ENCODE measurements at places on chromosomes 12 and 14.
A peak's percentile ranks its signal among the peaks of the same experiment; 100 is the strongest.

DNA sequence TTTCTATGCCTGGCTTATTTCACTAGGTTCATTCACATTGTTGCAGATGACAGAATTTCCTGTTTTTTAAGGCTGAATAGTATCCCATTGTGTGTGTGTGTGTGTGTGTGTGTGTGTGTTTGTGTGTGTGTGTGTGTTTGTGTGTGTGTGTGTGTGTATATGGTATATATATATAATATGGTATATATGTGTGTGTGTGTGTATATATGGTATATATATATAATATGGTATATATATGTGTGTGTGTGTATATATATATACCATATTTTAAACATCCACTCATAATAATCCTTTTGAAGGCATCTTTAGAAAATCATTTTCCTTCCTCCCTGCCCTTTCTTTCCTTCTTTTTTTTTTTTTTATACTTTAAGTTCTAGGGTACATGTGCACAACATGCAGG lies 5.0 kb upstream of the CCDC198 start:
- no peak for DNase-seq

DNA sequence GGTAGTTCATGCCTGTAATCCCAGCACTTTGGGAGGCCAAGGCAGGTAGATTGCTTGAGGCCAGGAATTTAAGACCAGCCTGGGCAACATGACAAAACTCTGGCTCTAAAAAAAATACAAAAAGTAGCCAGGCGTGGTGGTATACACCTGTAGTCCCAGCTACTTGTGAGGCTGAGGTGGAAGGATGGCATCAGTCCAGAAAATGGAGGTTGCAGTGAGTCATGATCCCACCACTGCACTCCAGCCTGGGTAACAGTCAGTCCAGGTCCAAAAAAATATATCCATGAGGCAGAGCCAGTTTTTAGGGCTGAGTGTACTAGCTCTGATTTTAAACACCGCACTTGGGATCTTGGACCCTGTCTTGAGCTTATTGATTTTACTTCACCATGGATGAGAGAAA lies 30.6 kb upstream of the FICD start:
- no peak for DNase-seq

GRCh38 chr12:51351913-51352532 lies 5.5 kb upstream of the CELA1 start:
- no peak for DNase-seq

- no peak for DNase-seq
These were observed 1616.5 kb upstream of the FLRT2 start for GRCh38 chr14:83913476-83913875.

DNA sequence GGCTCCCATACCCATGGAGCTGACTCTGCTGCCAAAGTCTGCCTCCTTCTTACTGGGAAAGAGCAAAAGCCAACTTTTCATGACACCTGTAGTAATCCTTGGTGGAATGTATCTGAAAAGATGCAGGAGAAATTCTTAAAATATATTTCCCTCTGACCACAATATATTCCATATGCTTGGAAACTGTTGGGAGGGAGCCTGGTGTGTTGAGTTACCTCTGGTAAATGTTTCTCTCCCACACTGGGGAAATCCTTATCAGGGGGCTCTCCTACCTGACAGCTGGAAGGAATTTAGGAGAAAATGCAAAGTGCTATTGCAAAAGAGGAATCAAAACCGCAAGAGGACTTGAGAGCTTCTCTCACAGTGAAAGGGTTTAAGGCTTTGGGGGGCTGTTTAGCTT lies 139.4 kb downstream of the TBX5 start:
- DNase-seq: no peak

DNA sequence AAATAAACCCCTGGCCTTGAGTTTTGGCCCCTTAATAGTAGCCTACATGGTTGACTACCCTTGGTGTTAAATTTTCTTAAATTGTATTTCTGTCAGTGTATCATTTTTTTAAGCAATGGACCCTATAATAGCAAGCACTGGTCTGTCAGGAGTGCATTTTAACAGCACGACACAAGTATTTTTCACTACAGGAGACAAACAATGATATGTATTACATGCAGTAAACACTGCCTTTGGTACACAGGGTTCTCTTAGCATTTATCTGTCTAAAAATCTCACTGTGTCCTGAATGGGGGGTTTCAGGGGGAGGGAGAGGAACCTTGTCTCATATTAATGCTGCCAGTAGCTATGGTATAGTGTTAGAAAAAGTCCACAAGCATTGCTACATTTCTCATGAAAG lies 18.4 kb downstream of the LMO3 start:
- DNase-seq: no peak

- DNase-seq: no peak
These were observed 29.4 kb downstream of the SSH1 start for GRCh38 chr12:108827941-108828340.

- no peak for DNase-seq
These were observed 10.1 kb upstream of the RASSF3 start for GRCh38 chr12:64600164-64600561.

DNA sequence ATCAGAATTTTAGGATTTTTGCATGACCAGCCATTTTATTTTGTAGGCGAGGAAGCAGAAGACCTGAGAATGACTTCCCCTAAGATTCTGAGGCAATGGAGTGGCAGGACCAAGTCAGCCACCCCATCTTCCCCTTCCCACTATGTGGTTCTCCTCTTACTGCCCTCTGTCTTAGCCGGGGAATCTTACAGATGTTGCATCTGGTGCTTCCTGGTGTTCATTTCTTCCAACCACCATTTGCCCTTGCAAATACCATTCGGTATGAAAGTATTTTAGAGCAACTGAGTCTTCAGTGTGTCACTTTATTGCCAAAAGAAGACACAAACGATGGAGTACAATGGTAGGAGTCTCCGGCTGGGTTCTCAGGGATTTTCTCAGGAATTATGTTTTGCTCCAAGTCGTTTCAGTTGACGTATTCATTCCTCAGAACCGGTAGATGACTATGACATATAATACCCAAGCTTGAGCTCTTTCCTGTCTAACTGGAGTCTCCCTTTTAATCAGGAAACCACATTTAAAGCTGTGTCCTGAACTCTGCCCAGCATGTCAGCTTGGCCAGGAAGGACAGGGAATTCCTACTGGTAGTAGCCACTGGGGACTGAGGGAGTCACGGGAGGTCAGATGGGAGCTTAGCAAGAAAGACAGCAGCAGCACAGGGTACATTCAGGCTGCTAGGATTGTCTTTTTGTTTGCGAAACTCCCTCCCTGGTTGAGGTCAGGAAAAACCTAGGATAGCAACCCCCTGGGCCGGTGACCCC lies 87.0 kb downstream of the SAMD4A start:
- no peak for DNase-seq

DNA sequence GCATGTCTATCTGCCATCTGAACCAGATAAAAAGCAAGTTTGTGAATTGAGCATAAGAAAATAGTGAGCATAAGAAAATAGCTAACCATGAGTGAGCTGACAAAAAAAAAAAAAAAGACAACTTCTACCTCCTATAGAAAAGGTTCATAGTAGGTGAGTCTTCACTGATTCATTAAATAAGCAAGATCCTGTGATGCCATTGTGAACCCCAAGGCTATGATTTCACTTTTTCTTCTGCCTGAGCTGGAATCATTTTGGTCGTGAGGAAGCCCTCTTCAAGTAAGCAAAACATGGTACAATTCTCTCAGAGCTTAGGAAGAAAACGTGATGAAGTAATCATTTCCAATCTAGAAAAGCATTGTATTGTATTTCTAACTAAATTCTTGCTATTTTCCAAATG lies 1.2 kb downstream of the PIK3C2G start:
- no peak for DNase-seq

DNA sequence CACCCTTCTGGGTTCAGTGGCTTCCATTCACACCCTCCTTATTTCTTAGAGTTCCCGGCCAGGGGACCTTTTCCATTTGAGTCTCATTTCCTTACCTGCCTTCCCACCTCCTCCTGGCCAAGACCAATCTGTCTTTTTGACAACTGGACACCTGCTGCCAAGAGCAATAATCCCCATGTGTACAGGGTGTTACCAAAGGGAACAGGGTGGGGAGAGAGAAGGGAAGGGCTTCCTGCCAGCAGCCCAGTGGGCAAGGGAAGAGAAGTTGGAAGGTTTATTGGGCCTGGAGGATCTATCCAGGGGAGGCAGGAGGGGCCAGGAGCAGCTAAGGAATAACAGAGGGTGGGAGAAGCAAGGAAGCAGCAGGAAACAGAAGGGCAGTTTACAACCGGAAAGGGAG lies 346.2 kb downstream of the C12orf75 start:
- DNase-seq: no peak

GRCh38 chr14:20659813-20660395 lies 18.4 kb upstream of the OR6S1 start:
- no peak for DNase-seq

DNA sequence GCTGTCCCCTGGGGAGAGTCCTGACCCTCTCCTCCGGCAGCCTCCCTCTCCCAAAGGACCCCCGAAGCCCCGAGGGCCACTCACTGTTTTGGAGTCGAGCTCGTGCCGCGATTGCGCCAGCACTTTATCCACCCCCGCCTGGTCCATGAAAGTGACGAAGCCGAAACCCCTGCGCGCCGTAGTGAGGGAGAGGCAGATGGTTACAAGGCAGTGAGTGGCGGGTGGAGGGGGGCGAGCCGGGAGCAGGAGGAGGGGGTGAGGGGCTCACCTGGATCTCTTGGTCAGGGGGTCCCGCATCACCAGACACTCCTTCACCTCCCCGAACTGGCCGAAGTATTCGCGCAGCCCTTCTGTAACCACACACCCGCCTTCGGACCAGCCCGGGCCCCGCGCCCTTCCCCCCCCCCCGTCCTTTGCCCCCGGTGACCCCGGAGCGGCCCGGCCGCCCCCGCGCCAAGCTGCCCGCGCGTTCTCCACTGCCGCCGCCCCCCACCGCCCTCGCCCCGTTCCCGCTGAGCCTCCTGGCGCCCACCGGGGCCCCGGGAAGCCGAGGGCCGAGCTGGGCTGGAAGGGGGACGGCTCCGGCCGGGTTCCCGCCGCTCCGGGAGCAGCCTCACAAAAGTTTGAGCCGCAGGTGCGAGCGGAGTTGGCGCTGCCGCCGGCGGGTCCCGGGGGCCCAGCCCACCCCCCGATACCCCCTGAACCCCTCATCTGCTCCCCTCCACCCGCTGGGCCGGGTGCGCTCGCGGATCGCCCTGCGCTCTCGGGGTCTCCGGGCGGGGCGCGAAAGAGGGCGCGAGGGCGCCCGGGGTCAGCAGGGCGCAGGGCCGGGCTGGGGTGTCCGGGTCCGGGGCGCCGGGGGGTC lies 808 bp downstream of the MSI1 start:
- peak; percentile 33 for DNase-seq

DNA sequence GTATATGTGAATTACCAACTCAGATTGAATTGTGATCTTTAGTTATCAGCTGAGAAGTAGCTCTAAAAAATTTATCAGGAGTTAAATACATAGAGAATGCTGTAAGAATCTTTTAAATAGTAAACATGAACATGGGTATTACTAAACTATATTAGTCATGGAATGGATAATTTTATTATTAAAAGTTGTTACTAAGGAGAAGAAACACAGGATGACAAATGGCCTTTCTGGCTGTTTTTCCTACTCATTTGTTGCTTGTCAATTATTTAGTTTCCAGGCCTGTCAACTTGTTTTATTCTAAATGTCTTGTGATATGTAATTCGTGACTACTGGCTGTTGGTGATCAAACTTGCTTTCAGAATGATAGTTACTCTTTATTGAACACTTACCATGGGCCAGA lies 58.7 kb downstream of the KTN1 start:
- DNase-seq: no peak

DNA sequence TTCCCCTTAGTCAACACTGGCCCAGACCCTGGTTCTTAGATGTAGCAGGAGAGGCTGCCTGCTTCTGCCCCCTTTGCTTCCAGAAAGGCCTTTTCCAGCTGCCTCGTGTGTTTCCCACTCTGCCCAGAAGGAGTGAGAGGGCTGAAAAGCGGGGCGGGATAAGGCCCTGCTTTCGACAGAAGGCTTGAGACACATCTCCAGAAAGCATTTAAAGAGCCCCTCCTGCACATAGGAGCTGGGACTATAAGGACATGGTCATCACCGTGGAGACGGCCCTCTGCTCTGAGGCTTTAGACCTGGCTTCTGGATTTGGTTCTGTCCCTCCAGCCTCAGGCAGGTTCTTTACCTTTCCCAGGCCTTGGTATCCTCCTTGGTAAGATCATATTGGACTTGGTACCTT lies 11.9 kb downstream of the CALM1 start:
- no peak for DNase-seq

GRCh38 chr12:50314636-50315312 lies 31.5 kb upstream of the LIMA1 start:
- no peak for DNase-seq

DNA sequence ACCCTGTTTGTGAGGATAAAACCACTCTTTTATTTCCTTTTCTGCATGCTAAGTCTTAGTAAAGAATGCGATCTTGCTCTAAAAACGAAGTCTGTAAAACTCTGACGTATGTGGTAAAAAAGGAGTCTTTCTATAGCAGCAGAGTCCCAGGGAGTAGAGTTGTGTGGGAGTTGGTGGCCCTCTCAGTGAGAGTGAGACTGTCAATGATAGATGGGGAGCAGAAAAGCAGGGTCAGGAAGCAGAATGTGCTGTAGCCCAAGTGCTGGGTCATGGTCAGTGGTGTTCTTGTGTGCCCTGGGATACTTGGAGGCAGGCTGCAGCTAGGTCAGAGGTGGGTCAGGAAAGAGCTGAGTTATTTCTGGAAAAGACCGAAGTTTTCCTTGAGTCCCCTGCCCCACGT lies 20.3 kb upstream of the GPR33 start:
- no peak for DNase-seq

DNA sequence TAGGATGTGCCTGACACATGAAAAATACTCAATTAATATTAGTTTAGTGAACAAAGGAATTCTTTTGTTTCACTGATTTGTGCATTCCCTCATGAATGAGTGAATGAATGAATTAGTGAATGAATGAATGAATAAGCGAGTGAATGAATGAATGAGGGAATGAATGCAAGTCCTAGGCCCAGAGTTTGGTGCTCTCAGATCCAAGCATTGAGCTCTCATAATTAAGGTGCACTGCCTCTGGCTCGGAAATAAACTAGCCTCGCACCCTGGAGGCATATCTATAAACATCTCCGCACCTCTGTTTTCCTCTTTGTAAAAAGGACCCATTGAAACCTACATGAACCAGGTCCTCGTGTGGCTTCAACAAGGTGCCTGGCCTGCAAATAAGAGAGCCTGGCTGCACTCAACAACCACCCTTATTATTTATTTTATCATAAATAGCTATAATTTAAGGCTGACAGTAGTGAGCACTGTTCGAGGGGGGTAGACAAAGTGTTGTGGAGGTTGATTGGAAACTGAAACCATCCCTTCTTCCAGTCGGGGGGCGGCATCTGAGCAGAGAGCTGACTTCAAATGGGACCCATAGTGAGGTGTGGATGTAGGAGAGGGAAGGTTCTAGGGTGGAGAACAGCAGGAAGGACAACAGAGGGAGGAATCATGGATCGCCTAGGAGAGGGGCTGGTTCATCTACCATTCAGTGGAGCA lies 316.8 kb downstream of the BCL11B start:
- DNase-seq: no peak

GRCh38 chr12:108090107-108090899 lies 38.8 kb upstream of the WSCD2 start:
- DNase-seq: no peak

DNA sequence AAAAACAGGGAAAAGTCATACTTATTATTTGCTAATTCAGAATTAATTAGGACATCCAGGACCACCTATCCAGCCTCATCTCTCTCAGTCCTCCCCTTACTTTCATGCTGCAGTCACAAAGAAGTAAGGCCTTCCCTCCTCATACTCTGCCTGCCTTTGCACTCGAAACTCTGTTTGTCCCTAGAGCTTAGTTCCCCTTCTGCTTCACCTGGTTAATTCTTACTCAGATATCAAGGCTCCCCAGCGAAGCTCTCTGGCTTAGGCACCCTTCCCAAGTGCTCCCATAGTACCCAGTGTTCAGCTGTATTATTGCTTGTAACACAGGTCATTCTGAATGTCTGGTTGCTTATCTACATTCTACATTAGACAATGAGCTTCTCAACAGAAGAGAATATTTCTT lies 81.3 kb downstream of the ERGIC2 start:
- no peak for DNase-seq
